ENCODE measurements at places on chromosomes 1 and 21. TPM values are rescaled to one million over a fixed set of nuclear protein-coding genes. Genes with fewer than 3 reads are reported as not detected.

GRCh38 chr1:44282704-44283426 is 69.6 kb downstream of the DMAP1 start:
- no peak for DNase-seq

DNA sequence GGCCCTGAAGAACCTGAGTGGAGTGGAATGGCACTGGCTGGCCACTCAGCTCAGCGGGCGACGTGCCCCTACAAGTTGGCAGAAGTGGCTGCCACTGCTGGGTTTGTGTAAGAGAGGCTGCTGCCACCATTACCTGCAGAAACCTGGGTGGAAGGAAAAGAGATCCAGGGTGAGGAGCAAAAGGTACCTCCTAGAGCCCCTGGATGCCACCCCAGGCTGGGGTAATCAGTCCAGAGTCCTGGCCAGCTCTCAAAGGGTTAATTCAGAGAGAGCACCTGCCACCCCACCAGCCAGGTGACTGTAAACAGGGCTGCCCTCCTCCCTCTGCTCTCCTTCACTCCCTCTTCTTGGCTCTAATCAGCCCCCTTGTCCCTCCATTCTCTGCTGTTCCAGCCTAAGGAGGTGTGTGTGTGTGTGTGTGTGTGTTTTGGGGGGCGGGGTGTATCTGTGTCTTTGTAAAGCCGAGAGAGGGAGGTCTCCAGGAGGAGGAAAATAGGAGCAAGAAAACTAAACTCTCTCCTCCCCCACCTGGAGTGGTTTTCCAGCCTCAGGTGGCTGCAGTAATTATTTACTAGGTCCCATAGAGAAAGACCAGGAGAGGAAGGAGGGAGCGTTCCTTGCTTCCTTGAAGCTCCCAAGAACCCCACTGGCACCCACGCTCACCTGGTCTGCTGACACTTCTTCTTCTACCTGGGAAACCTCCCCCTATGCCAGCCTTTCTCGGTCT is 12.6 kb downstream of the TRIM46 start:
- DNase-seq = no peak

- no peak for DNase-seq
Measured at GRCh38 chr1:151827853-151828252, 3.7 kb downstream of the RORC start.

DNA sequence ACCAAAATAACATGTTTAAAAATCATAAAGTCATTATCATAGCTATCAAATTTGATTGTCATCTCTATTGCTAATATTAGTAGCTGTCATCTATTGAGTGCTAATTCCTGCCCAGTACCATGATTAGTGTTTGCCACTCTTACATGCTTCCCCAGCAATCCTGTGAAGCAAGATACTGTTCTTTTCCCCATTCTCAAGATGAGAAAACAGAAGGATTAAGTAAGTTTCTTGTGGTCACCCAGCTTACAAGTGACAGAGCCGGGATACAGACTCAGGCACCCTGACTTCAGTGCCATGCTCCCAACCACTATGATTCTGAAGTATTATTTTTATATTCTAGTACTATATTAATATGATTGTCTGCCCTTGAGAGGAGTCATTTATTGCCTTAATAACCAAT is 36.5 kb downstream of the LRRC8C start:
- no peak for DNase-seq

- no peak for DNase-seq
Measured at GRCh38 chr1:75415187-75415586, 195.7 kb downstream of the SLC44A5 start.

- no peak for DNase-seq
Measured at GRCh38 chr1:232142403-232143314, 487.3 kb downstream of the SIPA1L2 start.

GRCh38 chr1:3688356-3689137 is 36.2 kb downstream of the TP73 start:
- DNase-seq = no peak

DNA sequence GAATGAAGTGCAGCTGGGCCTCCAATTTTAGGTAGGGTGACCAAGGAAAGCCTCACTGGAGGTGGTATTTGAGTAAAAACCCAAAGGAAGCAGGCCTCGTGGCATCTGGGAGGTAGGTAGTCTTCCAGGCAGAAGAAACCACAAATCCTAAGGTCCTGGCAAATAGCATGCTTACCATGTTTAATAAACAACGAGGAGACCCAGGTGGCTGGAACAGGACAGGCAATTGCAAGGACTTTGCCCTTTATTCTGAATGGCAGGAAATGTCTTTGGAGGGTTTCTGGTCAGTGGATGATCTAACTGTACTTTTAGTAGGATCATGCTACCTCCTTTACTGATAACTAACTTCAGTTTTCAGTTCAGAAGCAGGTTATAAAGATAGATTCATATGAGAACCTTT is 52.2 kb downstream of the EPB41 start:
- DNase-seq = no peak

GRCh38 chr1:171852272-171852671 is 11.0 kb downstream of the DNM3 start:
- DNase-seq = no peak

- no peak for DNase-seq
Measured at GRCh38 chr1:98410082-98410481, 251.4 kb upstream of the SNX7 start.

CLIC6 gene
- 2.3 TPM for polyA plus RNA-seq

MCOLN2 gene
- polyA plus RNA-seq = 1.5 TPM

OR2L13 gene
- not detected for polyA plus RNA-seq

CHIA gene
- polyA plus RNA-seq = not detected

LAD1 gene
- 28.4 TPM for polyA plus RNA-seq

OR2T11 gene
- polyA plus RNA-seq = not detected

CDA gene
- polyA plus RNA-seq = 3.8 TPM

KRTAP19-1 gene
- not detected for polyA plus RNA-seq

MX2 gene
- polyA plus RNA-seq = 1.9 TPM

TMEM81 gene
- 5.1 TPM for polyA plus RNA-seq

ADIPOR1 gene
- polyA plus RNA-seq = 77.5 TPM

REN gene
- polyA plus RNA-seq = 15.3 TPM

Measured in left kidney (tissue), 8 donors.